SK-MEL-5 (cell line): ENCODE measurements at places on chromosomes 3 and 15. TPM values are rescaled to one million over a fixed set of nuclear protein-coding genes. Genes with fewer than 3 reads are reported as not detected.

- no peak for DNase-seq
These were observed 71.3 kb downstream of the RAB11A start for GRCh38 chr15:65940618-65940909.

DNA sequence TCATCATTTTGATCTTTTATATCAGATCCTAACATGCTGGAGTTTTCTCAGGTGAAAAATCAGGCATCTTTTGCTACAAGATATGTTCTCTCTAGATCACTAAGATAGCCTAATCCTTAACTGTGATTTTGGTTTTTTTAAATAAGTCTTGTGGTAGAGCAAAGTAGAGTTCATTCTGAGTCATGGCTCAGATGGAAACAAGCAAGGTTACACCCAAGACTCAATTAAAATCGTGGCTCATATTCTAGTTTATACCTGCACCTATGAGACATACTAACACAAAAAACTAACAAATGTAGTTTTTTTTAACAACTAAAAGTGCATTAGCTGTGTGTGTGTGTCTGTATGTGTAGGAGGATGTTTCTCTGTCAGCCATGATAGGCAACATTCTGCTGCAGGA is 428.2 kb downstream of the NLGN1 start:
- no peak for DNase-seq

DNA sequence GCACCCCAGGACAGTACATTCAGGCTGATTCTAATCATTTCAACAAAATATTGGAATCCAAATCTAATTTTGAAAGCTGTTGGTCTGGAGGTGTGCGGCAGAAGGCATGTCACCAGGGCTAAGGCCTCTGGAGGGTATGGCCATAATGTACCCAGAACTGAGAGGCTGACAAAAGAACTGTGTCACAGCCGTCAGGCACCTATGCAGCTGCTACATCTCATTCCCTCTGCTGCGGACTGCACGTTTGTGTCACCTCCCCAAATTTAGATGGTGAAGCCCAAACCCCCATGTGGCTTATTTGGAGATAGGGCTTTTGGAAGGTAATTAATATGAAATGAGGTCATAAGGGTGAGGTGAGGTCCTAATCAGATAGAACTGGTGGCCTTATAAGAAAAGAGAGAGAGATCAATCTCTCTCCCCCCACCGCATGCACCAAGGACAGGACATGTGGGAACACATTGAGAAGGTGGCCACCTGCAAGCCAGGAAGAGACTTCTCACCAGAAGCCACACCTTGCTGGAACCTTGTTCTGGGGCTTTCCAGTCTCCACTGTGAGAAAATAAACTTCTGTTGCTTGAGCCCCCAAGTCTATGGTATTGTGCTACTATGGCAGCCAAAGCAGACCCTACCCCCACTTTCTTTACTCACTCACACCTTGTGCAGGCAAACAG is 22.8 kb downstream of the ADPGK start:
- no peak for DNase-seq

DNA sequence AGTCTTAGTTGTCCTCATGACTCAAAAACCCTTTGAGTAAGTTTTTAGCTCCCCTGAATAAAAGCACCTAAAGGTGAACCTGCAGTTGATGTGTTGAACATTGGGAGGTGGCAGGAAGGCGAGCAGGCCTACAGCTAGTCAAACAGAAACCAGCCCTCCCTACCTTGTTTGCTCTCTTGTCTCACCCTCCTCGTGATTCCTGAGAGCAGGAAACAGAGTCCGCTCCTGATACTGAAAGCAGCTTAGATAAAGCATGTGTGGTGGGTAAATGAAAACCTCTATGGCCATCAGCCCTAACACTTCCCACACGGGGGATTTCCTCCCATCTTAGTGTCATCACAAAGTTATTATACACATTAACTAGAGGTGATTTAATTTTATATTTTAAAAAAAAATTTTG is 21.8 kb upstream of the CLDN18 start:
- no peak for DNase-seq

- DNase-seq: no peak
These were observed 47.6 kb upstream of the HEG1 start for GRCh38 chr3:125103406-125103805.

GRCh38 chr15:68259883-68260282 is 17.7 kb upstream of the FEM1B start:
- no peak for DNase-seq

- DNase-seq: no peak
These were observed 347.4 kb downstream of the NLGN1 start for GRCh38 chr3:173744895-173745294.

GRCh38 chr3:42497009-42497731 is 5.3 kb upstream of the VIPR1 start:
- DNase-seq: peak; percentile 37

- DNase-seq: no peak
These were observed 222.1 kb downstream of the FHIT start for GRCh38 chr3:61029194-61029593.

- no peak for DNase-seq
These were observed 11.9 kb upstream of the TRH start for GRCh38 chr3:129962600-129962999.

GRCh38 chr3:150306083-150306482 is 102.0 kb upstream of the TSC22D2 start:
- no peak for DNase-seq

DNA sequence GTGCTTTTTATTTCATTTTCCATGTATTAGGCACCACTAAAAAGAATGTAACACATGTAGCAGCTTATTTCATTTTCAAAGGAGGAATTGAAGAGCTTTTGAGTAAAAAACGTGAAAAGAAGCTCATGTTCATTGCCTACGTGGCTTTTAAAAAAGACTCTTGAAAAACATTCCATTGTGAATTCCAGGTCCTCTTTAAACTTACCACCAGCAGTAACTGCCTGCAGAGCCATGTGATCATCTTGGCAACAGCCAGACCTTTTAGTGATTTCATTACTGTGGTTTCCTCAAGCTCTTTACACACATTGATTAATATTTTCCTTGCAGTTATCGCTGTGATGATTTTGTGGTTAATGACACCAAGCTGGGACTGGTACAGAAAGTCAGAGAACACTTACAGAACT is 43.8 kb upstream of the FBXL22 start:
- peak; percentile 83 for DNase-seq

- no peak for DNase-seq
These were observed 59.4 kb downstream of the LDHAL6B start for GRCh38 chr15:59266028-59266427.

DNA sequence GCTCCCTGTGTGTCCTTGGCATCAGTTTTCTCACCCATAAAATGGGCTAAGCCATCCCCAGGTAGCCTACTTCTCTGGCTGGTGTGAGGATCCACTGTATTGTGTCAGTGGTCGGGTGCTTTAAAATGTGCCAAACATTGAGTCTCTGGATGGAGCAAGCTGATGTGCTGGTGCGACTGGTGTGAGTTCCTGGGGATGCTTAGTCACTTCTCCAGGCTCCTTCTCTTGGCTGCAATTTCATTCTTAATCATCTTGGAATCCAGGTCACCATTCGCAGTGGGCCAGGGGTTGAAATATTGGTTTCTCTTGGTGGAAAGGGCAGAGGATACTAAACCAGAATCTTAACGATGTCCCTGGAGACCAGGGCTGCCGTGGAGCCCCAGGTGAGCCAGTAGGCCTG is 29.3 kb downstream of the SCN5A start:
- no peak for DNase-seq

- DNase-seq: no peak
These were observed 35.2 kb upstream of the SIAH2 start for GRCh38 chr3:150798122-150798618.

GRCh38 chr3:66261355-66261754 is 40.6 kb downstream of the SLC25A26 start:
- no peak for DNase-seq

- no peak for DNase-seq
These were observed 36.5 kb downstream of the DAPK2 start for GRCh38 chr15:64009798-64010261.

- DNase-seq: no peak
These were observed 114.1 kb upstream of the FRMD4B start for GRCh38 chr3:69499899-69500421.

- DNase-seq: peak; percentile 94
These were observed 50.1 kb downstream of the SUMF1 start for GRCh38 chr3:4416961-4417360.

- DNase-seq: no peak
These were observed 16.2 kb downstream of the PLCL2 start for GRCh38 chr3:16900779-16901440.

DNA sequence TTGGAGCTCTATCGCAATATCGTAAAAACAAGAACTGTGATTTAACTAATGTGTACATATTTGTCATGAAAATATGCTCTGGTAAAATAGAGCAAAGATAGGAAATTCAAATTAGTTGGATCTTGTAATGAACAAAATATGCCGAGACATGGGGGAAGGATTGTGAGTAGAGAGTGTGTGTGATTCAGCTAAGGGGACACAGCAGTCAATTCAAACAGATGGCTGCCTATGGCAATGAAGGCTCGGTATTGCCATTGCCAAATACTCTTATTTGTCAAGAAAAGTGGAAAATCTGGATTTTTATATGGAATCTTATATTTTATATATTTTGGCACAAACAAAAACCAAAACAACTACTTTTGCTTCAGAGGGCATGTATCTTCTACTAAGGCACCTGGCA is 227.3 kb upstream of the BCHE start:
- no peak for DNase-seq

- DNase-seq: no peak
These were observed 17.9 kb downstream of the CD80 start for GRCh38 chr3:119541547-119541946.

GRCh38 chr3:135393898-135394525 is 571.5 kb upstream of the PPP2R3A start:
- no peak for DNase-seq

- DNase-seq: no peak
These were observed 19.8 kb downstream of the LARP6 start for GRCh38 chr15:70833861-70834765.

- no peak for DNase-seq
These were observed 379.8 kb downstream of the LSAMP start for GRCh38 chr3:116065501-116065900.

KBTBD12 gene
- total RNA-seq: not detected in 2 replicates

RAB11A gene
- total RNA-seq: 283 TPM in 2 replicates

ITGA11 gene
- total RNA-seq: not detected in 2 replicates

SERPINI2 gene
- total RNA-seq: not detected in 2 replicates

C3orf85 gene
- not detected in 2 replicates for total RNA-seq

LMAN1L gene
- total RNA-seq: not detected in 2 replicates

PTX3 gene
- not detected in 2 replicates for total RNA-seq

BCHE gene
- 68.8 and 78.1 TPM in 2 replicates for total RNA-seq

HEG1 gene
- 6.3 and 7.7 TPM in 2 replicates for total RNA-seq
